Omental fat pad (tissue), 4 donors: ENCODE measurements at places on chromosomes 5 and 9.

DNA sequence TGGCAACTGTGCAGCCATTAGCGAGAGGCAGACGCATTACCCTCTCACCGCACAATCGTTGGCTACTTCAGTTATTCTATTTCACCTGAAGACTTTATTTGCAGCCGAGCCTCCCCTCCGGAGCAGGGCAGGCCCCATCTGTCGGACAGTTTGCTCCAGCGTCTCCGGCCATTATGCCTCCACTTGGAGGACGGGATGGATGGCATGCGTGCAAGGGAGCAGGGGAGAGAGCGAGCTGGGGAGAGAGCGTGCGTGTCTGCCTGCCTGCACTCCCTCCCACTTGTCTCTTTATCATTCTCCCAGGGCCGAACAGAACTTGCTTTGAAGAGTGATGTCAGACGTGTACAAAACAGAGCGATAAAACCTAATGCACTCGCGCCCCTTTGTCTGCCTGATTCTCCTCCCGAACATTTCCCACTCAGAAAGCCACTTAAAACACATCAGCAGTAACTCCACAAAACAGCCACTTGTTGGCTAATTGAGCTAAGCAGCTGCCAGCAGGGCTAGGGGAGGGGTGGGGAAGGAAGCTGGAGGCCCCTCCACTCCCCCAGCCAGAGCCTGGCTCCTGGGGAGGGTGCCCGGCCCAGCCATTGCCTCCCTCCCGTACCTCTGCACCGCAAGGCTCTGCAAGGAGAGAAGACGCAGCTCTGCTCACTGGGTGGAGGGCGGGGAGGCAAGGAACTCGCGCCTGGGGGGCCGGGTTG lies 43.4 kb upstream of the FUBP3 start:
- DNase-seq, result no peak

- DNase-seq, result no peak
Observed at GRCh38 chr9:5612185-5612530, 16.7 kb upstream of the RIC1 start.

GRCh38 chr5:155564541-155564940 lies 551.0 kb downstream of the KIF4B start:
- no peak for DNase-seq

- DNase-seq, result no peak
Observed at GRCh38 chr9:120374239-120374638, 205.7 kb downstream of the CDK5RAP2 start.

- no peak for DNase-seq
Observed at GRCh38 chr9:73183428-73183827, 31.8 kb downstream of the ANXA1 start.

GRCh38 chr9:75184471-75184870 lies 96.2 kb downstream of the OSTF1 start:
- no peak for DNase-seq

GRCh38 chr5:133754575-133755169 lies 142.3 kb upstream of the FSTL4 start:
- no peak for DNase-seq

DNA sequence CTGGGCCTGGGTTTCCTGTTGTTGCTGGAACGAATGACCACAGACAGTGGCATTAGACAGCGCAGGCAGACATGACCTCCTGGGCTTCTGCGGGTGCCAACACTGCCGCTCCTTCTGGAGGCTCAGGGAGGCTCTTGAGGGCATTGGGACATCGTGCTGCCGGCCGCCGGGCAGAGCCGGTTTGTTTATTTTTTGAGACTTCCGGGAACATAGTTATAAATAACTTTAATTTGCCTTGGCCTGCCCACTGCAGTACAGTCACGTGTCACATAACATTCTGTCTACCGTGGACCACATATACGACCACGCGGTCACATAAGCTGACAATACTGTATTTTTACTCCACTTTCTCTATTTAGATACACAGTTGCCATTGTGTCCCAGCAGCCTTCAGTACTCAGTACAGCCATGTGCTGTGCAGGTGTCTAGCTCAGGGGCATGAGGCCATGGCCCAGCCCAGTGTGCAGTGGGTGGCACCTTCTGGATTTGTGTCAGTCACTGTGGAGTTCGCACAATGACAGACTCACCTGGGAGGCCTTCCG lies 8.2 kb upstream of the TOR4A start:
- no peak for DNase-seq

GRCh38 chr5:79736528-79737514 lies 47.2 kb downstream of the CMYA5 start:
- DNase-seq, result no peak

- DNase-seq, result no peak
Observed at GRCh38 chr5:95949810-95950209, 11.8 kb downstream of the ELL2 start.

DNA sequence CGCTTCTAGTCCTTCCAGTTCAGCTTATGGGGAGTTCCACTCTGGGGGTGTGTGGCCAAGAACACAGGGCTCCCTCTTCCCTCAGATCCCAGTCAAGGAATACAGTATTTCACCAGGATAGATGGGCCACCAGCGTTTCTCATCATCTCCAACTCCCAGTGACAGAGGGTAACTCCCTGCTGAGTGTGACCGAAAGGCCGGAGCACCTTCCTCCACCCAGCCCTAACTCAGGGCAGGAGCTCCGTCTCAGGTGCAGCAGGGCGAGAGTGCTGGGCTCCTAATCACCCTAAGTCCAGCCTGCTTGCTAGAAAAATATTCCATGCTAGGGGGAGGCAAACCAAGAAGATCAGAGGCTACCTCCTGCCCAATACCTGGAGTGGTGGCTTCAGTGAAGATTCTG lies 102.6 kb downstream of the ADAMTS2 start:
- no peak for DNase-seq

GRCh38 chr9:72826996-72827949 lies 125.6 kb downstream of the ALDH1A1 start:
- DNase-seq, result no peak

- DNase-seq, result no peak
Observed at GRCh38 chr9:96612105-96612965, 7.3 kb downstream of the CDC14B start.

DNA sequence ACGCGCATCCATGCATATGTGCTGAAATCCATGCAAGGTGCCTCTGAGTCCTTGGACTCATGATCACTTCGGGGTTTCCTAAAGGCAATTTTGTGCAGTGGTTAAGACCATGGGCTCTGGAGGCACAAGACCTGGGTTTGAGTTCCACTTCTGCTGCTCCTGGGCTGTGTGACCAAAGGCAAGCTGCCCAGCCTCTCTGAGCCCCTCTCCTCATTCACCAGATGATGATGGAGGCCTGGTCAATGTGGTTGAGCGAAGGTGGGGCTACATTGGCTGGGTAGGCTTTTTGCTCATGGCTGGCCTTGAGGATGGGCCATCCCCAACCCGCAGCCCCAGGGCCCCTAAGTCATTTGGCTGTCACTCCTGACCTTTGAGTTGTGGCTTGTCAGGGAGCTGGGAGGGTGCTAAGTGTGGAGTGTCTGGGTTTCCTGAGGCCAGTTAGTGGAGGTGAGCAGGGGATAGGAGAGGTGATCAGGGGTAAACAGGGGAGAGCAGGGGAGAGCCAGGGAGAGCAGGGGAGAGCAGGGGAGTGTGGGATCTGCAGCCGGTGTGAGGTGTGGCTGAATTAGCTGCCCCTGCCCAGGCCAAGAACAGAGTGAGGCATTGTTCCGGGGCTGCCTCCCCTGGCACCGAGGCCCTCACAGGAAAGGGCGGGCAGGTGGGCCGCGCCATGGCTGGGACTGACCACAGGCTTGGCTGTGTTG lies 64.6 kb upstream of the SYNPO start:
- DNase-seq, result no peak

DNA sequence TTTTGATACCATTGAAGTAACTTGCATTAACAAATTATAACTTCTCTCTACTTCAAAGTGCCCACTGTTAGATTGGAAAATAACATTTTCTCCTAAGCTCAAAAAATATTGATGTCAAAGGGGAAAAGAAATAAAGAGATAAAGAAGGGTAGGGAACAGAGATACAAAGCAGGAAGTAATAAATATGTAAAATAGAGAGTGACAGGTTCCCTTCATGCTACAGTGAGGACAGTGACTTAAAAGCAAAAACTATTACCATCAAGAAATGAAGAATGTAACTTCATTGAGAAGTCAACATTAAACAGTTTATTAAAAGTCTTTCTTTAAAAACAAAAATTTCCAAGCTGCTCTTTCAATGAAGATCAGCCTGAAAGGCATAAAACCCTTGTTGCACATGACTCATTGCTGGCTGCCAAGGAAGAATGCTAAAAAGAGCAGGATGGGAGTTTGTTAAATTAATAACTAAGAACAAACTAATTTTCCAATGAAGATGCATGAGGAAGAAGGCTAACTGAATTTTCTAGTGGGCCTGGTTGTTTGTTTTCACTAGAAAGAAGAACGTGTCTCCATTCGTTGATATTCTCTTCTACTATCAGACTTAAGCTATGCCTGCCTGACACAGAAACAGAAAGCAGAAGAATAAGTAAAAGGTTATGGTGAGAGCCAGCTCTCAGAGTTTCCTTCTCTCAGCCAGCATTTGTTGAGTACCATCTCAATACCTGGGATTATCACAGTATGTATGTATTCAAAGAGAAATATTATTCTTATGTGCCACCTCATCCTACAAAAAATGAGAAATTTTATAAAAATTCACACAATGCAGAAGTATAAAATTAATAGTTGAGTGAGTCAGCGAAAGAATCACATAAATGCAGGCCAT lies 197.8 kb upstream of the NREP start:
- DNase-seq, result no peak

DNA sequence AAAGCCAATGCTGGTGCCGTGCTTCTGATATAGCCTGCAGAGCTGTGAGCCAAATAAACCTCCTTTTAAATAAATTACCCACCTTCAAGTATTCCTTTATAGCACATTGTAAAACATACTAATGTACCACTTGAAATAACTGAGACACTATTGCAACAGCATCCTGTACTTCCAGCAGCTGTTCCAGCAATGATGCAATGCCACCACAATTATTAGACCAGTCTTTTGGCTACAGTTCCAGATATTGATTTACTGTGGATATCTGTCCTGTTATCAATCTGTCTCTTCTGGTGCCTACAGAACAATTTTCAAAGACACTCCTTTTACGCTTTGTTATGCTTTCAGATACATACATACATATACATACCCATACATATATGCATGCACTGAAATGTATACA lies 567.9 kb downstream of the TAF11L14 start:
- DNase-seq, result no peak

GRCh38 chr5:42806701-42807262 lies 4.9 kb downstream of the SELENOP start:
- DNase-seq, result no peak

GRCh38 chr5:163727028-163727427 lies 221.6 kb downstream of the MAT2B start:
- DNase-seq, result no peak

DNA sequence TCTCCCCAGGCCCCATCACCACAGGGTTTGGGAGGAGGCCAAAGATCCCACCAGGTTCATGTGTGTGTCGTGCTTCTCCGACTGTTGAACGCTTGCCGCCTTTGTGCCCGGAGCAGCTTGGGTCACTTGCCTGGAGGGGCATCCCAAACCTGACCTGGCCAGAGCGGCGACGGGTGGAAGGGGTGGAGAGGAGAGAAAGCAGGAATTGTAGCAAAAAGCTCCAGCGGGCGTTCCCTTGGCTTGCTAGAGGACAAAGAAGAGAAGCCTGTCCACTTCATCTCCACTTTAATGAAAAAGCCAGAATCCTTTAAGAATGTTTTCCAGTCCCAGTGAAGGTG lies 2.9 kb upstream of the TRIM41 start:
- DNase-seq, result no peak

- DNase-seq, result no peak
Observed at GRCh38 chr9:108002371-108002956, 512.9 kb upstream of the KLF4 start.

DNA sequence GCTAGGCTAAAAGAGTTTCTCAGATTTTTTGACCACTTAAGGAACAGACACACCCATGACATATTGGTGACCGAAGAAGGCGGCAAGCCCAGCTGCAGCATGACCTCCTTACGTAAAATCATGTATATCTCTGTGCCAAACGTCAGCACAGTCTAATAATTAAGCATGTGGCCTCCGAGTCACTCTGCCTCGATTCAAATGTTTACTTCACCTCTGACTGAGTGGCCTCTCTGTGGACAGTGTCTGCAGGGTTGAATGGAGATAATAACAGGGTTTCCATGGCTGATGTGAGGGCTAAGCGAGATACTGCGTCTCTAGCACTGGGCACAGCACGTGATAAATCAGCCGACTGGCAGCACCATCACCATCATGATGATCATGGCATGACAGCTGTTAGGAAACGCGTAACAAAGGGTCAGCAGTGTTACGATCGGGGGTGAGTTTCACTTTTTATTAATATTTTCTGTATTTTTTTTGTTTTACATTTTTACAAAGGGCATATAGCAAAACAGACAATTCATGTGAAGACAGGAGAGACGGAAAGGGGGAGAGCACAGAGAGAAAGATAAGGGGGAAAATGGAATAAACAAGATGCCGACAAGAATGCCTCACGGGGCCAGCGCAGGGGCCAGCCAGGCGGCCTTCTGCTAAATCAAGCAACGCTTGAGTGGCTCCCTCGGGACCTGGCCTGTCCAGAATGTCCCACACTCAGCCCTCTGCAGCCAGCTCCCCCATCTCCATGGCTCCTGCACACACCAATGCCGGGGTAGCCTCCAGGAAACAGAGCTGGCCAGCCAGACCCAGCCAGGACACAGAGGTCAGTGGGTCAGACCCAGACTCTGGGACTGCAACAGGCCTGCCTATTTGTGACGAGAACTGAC lies 60.3 kb downstream of the ADAMTS2 start:
- DNase-seq, result no peak

DNA sequence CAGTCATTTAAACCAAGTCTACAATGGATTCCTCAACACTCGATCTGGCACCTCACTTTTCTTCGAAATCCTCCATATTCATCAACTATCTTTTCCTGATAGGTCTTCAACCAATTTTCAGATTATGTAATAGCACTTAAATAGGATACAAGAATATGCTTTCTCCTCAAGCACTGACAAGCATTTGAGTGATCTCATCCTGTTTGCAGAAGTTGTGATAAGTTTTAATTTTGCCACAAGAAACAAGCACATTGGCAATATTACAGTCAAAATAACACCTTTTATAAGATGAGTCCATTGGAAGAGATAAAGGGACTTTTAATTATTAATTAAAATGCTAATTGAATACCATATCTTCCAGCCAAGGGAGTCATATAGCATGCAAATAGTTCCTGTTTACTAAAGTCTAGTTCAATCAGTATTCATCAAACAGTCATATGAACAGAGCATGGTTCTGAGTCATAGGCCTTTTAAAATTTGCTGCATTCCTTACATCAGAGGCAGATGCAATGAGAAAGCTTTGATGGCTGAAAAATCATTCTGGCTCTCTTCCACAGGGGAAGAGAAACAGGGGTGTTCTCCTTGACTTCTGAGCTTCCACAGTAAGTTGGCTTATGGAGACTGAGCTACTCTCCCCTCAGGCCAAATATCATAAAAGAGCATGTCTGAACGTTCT lies 32.7 kb upstream of the ZCCHC9 start:
- no peak for DNase-seq

- no peak for DNase-seq
Observed at GRCh38 chr5:139492700-139493192, 10.2 kb upstream of the STING1 start.

GRCh38 chr5:143056792-143057579 lies 286.8 kb downstream of the ARHGAP26 start:
- no peak for DNase-seq

GRCh38 chr9:88725300-88726019 lies 190.5 kb downstream of the NXNL2 start:
- no peak for DNase-seq
